ENCODE measurements at places on chromosomes 2 and 18.

DNA sequence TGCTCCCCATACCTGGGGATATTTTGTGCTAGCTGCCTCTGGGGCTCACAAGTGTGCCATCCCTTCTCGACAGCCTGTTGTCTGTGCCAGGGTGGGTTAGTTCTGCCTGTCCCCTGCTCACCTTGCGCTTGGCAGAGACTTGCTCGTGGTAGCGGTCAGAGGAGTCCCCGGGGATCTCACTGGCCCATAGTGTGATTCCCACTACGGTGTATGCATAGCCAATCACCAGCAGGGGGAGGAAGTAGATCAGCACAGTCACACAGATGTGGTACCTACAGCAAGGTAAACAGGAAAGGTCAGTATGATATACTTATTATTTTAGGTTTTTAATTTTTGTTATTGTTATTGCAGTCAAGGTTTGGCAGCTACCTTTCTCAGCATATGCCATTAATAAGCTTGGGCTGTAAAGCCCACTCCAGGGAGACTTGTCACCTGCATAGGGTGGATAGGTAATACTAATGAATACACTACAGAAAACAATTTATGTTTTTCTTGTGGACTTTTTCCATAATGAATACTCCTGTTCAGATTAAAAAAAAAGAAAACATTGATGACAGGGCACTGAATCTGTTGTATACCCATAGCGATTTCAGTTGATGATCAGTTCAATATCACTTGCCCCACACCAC is 95.2 kb downstream of the POLE4 start:
- DNase-seq, result no peak

GRCh38 chr18:8813611-8814010 is 108.3 kb downstream of the MTCL1 start:
- no peak for DNase-seq

DNA sequence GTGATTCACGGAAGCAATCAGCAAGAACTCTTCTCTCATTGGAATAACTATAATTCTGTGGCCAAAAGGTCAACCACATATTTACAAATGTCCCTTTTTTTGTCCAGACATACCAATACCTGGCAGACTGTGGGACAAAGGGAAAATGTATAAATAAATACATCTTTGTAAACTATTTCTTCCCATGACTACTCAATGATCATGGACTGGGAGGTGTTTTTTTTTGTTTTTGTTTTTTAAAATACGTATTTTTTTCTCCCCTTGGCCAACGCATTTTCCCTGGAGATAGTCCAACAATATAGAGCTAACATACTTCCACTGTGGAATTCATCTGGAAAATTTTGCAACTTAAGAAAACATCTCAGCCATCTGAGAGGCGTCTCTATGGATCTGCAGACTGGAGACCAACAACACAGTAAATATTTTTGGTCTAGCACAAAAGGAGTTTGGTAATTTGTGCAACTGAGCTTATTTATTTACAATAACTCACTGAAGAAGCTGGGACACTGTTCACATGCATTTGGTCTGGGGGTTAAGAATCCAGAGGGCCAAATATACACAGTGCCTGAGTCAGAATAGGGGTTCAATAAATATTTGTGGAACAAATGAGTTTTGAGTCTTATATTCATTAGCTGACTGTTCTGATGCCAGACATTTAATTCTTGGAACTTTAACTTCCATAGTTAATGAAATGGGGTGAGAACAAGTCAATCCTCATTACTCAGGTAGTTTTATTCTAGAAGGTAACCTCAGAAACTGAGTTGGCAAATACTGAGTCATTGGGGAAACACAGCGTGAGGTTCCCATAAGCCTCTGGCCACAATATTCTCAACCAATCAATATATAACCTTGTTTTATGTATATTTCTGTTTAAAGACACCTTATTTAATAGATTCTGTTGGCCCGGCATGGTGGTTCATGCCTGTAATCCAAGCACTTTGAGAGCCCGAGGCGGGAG is 36.2 kb downstream of the CCBE1 start:
- no peak for DNase-seq

- no peak for DNase-seq
These were observed 22.4 kb upstream of the FEZ2 start for GRCh38 chr2:36620321-36620720.

DNA sequence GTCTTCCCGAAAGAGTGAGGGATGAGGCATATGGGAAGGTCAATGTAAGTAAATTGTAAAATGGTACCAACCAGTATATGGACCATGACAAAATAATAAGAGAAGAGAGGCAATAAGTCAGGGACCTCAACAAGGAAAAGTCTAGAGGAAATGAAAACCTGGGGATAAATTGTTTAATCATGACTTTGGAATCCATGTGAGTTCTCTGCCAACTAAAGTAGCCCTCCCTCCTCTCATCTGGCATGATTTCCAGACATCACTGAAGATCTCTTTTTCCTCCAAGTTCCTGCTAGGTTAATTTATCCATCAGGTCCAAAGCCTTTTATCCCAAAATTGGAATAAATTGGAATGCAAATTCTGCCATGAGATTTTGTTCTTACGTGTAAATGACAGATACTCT is 417.9 kb downstream of the NRXN1 start:
- no peak for DNase-seq

DNA sequence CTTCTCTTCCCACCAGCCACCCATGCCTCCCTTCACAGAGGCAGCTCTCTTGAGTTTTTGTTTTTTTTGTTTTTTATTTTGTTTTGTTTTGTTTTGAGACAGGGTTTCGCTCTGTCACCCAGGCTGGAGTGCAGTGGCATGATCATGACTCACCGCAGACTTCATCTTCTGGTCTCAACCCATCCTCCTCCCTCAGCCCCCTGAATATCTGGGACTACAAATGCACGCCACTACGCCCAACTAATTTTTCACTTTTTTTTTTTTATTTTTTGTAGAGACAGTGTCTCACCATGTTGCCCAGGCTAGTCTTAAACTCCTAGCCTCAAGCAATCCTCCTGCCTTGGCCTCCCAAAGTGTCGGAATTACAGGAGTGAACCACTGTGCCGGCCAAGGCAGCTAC is 161.4 kb downstream of the TRABD2A start:
- no peak for DNase-seq

GRCh38 chr18:63339920-63340484 is 20.4 kb upstream of the BCL2 start:
- peak; percentile 13 for DNase-seq

DNA sequence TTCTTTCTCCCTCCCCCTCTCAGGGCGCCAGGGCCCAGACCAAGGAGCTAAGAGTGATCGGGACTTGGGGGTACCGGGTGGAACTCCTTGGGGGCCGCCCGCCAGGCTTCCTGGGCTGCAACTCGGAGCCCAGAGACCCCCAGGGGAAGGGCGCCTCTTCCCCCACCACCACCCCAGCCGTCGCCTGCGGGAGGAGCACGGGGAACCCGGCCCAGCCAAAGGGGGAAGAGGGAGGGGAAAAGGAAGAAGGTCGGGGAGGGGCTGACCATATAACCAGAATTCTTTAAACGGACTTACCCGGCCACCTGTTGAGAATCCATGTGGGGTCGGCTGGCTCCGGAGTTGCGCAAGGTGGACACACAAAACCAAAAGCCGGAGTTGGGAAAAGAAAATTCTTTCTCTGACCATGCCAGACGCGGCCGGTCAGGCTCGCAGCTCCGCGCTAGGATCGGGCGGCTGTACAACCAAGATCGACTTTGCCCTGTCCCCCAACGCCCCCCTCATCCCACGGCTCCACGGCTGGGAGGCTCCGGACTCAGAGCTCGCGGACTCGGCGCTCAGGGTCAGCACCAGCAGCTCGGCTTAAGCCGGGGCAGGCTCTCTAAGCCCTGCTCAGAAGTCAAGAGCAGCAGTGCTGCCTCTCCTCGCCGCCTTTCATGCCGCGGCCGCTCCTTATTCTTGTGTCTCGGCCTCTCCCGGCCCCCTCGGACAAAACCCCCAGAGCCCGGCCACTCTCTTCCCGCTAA is 6.3 kb upstream of the SIX3 start:
- DNase-seq, result no peak

- no peak for DNase-seq
These were observed 15.2 kb downstream of the LANCL1 start for GRCh38 chr2:210461401-210461800.

DNA sequence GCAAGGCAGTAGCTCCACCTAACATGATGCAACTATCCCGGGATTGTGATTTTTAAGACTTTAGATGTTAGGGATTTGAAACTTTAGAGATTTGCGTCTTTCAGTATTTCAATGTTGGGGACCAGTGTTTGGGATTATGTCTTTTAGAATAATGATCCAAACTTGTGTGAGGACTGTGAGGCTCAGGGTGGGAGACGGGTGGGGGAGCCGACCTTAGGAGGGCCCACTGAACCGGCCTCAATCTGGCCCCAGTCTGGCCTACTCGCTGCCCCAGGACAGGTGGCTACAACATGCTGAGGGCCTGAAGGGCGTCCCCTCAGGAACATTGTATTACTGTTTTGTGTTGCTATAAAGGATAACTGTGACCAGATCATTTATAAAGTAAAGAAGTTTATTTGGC is 10.7 kb downstream of the AMER3 start:
- no peak for DNase-seq

DNA sequence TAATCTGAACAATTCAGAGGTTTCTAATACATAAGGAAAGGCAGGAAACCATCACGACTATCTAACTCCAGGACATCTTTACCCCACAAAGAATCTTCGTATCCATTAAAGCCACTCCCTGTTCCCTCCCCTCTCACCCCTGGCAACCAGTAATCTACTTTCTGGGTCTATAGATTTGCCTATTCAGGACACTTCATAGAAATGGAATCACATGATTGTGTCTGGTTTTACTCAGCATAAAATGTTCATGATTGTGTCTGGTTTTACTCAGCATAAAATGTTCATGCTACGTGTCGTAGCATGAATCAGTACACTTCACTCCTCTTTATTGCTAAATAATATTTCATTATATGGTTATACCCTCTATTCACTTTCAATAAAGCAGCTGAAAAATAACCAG is 11.6 kb downstream of the FECH start:
- no peak for DNase-seq

GRCh38 chr18:55403421-55403949 is 184.5 kb downstream of the TCF4 start:
- DNase-seq, result no peak

DNA sequence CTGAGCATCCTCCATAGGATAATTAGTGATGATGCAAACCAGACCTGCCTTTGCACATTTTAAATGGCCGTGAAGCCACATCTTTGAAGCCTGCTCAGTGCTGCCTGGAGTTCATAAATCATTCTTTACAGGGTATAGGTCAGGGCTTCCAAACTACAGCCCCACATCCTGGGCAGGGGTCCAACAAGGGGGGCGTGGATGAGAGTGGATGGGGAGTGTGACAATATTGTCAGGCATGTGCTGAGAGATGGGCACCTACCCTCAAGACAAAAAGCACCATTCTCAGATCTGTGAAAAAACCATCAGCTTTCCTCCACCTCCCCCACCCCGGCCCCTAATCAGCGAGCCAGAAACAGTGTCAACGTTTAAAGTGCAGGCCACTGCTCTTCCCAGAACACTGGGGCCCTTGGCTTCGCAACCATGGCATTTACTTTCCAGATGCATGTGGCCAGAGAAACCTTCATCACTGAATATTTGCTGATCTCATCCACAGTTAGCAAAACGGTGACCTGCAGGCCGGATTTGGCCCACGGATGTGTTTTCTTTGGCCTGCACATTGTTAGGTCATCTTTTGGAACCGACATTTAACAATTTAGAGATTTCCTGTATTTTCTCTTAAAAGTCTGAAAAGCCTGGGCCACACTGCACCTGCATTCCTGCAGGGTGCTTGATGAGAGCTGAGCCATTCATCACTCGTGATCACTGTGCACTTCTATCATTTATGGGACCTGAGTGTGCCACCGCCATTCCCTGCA is 130.7 kb downstream of the ANKRD44 start:
- DNase-seq, result no peak

- no peak for DNase-seq
These were observed 221.2 kb downstream of the IRS1 start for GRCh38 chr2:226578373-226578772.

DNA sequence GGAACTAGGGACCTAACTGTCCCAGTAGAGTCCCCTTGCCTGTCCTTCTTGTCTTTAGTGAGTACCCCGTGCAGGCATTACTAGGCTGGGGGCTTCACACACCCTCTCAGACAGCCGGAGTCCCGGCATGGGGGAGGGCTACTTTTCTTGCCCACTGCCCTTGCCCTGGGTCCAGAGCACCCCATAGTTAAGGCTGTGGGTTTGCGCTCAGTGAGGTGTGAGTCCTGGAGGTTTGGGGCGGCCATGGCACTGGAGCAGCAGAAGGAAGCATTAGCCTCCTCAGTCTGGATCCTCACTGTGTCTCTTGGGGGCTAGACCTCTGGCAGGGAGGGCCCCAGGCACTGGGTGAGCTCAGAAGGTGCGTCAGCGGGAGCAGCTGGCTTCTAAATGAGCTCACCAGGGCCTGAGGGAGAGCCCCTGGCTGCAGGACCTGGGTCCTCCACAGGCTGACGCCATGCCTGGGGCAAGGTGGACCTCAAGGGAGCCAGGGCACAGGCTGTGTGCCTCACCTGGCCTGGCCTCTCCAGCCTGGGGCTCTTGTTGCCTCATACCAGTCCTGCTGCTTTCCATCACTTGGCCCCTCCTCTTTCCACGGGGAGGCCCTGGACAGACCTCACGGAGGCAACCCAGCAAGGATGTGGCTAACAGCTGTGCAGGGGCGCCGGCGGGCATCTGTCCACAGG is 27.4 kb downstream of the HS6ST1 start:
- no peak for DNase-seq

GRCh38 chr2:158624071-158624667 is 167.4 kb downstream of the PKP4 start:
- DNase-seq, result peak; percentile 17

GRCh38 chr2:160271171-160272086 is 71.4 kb upstream of the ITGB6 start:
- no peak for DNase-seq

DNA sequence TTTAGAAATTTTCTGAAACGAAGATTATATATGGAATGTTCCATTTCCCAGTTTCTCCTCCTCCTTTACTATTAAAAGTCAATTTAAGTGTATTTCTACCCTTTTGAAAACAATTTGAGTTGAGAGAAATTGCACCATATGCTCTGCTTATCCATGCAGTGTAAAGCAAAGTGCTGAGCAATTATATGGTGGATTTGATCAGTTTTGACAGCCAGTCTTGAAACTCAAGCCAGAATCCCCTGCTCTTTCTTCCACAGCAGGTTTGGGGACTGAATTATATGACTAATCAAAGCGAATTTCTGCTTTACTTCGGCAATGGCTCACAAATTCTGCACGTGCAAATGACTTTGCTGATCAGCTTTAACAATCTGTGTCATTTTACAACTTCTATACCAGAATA is 1183.6 kb downstream of the LRP1B start:
- DNase-seq, result no peak

GRCh38 chr2:101900375-101900774 is 91.4 kb upstream of the IL1R2 start:
- no peak for DNase-seq

- DNase-seq, result no peak
These were observed 160.2 kb downstream of the MIB1 start for GRCh38 chr18:21900605-21901352.

GRCh38 chr2:218867900-218868299 is 8.3 kb downstream of the WNT6 start:
- DNase-seq, result no peak

- DNase-seq, result no peak
These were observed 60.0 kb downstream of the ZEB2 start for GRCh38 chr2:144459937-144460336.

All from hippocampal formation (tissue), 2 donors.